ENCODE measurements at places on chromosomes 4 and X.

DNA sequence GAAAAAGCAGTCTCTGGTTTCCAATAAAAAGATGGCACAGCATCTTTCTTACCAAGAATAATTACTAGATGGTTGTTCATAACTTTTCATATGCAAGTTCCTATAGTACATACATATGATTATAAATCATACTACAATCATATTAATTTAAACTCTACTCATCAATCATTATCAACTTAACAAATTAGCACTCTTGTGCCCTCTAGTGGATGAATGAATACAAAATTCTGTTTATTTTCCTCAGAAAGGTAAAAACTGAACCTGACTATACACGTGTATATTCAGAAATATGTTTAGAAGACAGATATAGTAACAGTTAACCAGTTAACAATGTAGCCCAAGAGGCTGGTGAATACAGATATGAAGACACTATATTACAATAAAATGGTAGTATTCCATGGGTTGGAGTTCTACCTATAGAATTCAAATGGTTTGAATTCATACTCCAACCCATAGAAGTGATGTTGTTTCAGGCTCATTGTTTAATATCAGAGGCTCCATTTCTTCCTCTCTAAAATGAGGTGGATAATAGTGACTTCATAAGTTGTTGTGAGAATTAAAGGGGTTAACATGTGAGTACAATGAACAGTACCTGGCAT is 100.0 kb downstream of the ADAMTS3 start:
- DNase-seq, result no peak

- DNase-seq, result no peak
Measured at GRCh38 chrX:17377091-17377717, 2.2 kb downstream of the NHS start.

DNA sequence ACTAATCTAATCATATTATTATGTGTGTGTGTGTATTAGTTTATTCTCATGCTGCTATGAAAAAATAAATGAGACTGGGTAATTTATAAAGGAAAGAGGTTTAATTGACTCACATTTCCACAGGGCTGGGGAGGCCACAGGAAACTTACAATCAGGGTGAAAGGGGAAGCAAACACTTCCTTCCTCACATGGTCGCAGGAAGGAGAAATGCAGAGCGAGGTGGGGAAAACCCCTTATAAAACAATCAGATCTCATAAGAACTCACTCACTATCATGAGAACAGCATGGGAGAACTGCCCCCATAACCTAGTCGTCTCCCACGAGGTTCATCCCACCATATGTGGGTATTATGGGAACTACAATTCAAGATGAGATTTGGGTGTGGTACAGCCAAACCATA is 190.9 kb upstream of the TAPT1 start:
- no peak for DNase-seq

- DNase-seq, result no peak
Measured at GRCh38 chr4:82373486-82373815, 340 bp downstream of the HNRNPD start.

- no peak for DNase-seq
Measured at GRCh38 chr4:92825256-92825655, 521.5 kb downstream of the GRID2 start.

DNA sequence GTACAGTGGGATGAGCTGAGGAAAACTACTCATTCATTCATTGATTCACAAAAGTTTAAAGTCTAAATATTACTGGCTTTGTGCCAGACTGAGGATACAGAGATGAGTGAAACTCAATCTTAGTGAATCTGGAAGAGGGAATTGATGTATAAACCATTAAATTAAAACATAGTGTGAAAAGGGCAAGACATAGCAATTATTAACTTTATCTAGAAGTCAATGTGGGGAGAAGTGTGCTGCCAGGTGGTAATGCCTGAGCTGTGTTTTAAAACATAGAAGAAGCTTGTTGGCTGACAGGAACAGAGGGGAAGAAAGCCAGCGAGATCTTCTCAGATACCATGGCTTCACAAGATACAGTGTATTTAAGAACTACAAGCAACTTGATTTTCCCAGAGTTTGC is 153.4 kb downstream of the BMPR1B start:
- DNase-seq, result no peak

GRCh38 chr4:183588169-183588675 is 70.8 kb downstream of the RWDD4 start:
- no peak for DNase-seq

- DNase-seq, result no peak
Measured at GRCh38 chr4:53863736-53864365, 200.6 kb downstream of the CHIC2 start.

DNA sequence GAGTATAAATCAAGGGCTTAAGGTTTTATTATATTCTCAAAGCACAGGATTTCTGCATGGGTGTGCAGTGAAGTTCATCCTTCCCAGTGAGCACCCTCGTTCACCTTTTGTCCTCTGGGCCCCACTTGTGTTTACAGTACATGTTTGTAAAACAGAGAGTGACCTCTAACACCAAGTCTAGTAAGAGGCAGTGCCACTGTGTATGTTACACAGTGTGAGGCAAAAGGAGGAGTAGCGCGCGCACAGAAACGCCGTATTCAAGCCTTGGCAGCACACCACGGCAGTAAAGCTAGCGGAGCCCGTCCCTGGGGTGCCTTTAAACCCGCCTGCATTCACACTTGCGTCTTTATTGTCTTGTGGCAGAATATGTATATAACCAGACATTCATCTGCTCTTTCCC is 51.9 kb downstream of the CCNI start:
- no peak for DNase-seq

GRCh38 chr4:82046796-82047195 is 327.0 kb downstream of the HNRNPD start:
- DNase-seq, result no peak

DNA sequence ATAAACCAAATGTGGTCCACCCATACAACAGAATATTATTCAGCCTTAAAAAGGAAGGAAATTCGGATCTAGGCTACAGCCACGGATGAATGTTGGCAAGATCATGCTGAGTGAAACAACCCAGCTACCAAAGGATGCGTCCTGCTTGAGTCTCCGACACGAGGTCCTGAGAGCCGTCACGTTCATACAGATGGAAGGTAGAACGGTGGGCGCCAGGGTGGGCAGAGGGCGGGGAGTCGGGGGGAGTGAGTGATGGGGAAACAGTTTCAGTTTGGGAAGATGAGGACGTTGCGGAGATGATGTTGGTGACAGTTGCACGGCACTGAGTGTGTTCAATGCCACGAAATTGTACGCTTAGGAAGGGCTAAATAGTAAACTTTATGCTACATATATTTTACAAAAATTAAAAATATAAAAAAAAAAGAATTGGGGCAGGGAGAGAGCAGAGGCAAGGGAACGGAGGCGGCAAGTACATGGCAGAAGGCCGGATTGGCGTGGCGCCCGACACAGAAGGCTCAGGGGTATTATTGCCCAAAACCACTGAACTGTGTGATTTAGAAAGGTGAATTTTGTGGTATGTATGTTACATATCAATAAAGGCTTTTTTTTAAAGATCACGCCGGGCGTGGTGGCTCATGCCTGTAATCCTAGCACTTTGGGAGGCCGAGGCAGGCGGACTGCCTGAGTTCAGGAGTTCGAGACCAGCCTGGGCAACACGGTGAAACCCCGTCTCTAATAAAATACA is 14.8 kb upstream of the MXD4 start:
- no peak for DNase-seq

DNA sequence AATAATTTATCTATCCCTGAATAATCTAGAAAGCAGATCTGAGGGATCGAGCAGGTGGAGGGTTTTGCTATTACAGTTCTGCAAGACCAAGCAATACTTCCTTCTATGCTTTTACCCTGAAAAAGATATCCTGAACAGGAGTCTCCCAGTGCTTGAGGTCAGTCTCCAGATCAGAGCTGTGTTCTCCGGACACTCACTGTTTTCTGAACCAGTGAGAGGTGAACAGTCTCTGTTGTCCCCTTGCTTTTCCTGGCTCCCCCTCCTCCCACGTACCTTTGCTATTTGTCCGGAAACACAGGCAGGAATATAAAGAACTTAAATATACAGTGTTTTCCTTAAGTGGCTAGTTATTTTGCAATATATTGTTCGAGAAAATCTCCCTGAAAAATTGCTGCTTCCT is 116.6 kb downstream of the ATXN3L start:
- no peak for DNase-seq

GRCh38 chr4:12399781-12400180 is 971.1 kb upstream of the HS3ST1 start:
- DNase-seq, result no peak

DNA sequence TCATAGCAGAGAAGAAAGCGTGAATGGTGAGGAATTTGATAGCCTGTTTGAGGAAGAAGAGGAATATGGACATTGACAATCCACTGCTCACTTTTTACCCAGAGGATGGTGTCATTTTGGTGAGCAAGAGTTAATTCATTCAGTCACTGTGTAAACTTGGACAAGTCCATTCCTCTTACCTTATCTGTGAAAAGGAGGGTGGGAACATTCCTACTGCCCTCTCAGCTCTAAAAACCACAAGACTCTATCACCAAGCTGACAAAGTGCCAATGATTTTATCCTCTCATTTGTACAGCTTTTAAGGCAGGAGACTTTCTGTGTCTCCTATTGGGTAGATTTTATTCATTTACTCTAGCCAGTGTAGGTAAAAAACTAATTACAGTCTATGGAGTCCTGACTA is 103.8 kb downstream of the LUZP4 start:
- no peak for DNase-seq

GRCh38 chr4:140153419-140153717 is 616 bp downstream of the MAML3 start:
- DNase-seq, result no peak

GRCh38 chr4:25252230-25253070 is 18.6 kb downstream of the PI4K2B start:
- DNase-seq, result no peak

DNA sequence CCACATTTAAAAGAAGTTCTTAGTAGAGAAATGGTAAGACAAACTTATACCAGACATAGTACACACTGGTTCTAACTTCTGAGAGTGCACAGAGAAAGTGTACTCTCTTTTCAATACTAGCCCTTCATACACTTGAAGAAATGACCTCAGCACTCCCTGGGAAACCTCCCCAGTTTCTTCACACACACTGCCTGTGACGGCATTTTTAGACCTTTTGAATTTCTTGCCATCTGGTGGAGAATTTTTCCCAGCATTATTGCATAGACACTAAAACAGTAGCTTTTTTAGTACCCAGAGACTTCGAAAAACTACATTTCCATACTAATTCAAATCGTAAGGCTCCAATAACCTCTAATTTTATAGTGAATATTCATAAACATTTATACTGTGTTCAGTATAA is 341.6 kb upstream of the MAOA start:
- no peak for DNase-seq
